IMR-90 (cell line): ENCODE measurements at places on chromosomes 11 and 22.
A peak's percentile ranks its signal among the peaks of the same experiment; 100 is the strongest.

- no peaks in the 10 kb centered on the region for H3K36me3 ChIP-seq
- peaks cover 2% of the 10 kb centered on the region; the same call in 1 of the 2 replicates for H3K27me3 ChIP-seq
- DNase-seq, result no peak
Observed at GRCh38 chr11:18669711-18670110, 28.9 kb upstream of the TMEM86A start.

- H3K27me3 ChIP-seq, result no peaks in the 10 kb centered on the region
- H3K4me3 ChIP-seq, result no peak overlapping the region
- no peak overlapping the region for H3K27ac ChIP-seq
- peaks cover 45% of the 10 kb centered on the region for H3K36me3 ChIP-seq
- peak; percentile 21 for DNase-seq
Observed at GRCh38 chr11:78207532-78208256, 19.0 kb downstream of the USP35 start.

- H3K36me3 ChIP-seq, result no peaks in the 10 kb centered on the region
- no peak overlapping the region for H3K27ac ChIP-seq
- no peak overlapping the region for H3K4me3 ChIP-seq
- peaks cover 13% of the 10 kb centered on the region for H3K4me1 ChIP-seq
- no peaks in the 10 kb centered on the region for H3K27me3 ChIP-seq
Observed at GRCh38 chr11:36360318-36360717, 64.2 kb downstream of the PRR5L start.

GRCh38 chr11:70751142-70751734, 352.9 kb downstream of the CTTN start:
- H3K27ac ChIP-seq, result no peak overlapping the region
- no peaks in the 10 kb centered on the region for H3K4me1 ChIP-seq
- no peaks in the 10 kb centered on the region for H3K27me3 ChIP-seq
- H3K36me3 ChIP-seq, result no peaks in the 10 kb centered on the region
- no peak for DNase-seq

- H3K4me3 ChIP-seq, result no peak overlapping the region
- no peaks in the 10 kb centered on the region for H3K4me1 ChIP-seq
- no peak for DNase-seq
- no peaks in the 10 kb centered on the region for H3K36me3 ChIP-seq
Observed at GRCh38 chr22:42328130-42328783, 57.8 kb upstream of the TCF20 start.

GRCh38 chr11:69958308-69958707, 119.8 kb upstream of the ANO1 start:
- H3K36me3 ChIP-seq, result no peaks in the 10 kb centered on the region
- no peaks in the 10 kb centered on the region for H3K27me3 ChIP-seq
- peak overlapping the region; percentile 97 for H3K27ac ChIP-seq
- peaks cover 29% of the 10 kb centered on the region for H3K4me1 ChIP-seq

- no peaks in the 10 kb centered on the region for H3K36me3 ChIP-seq
- no peaks in the 10 kb centered on the region; the same call in 1 of the 2 replicates for H3K27me3 ChIP-seq
- no peak overlapping the region for H3K27ac ChIP-seq
- H3K4me1 ChIP-seq, result peaks cover 9% of the 10 kb centered on the region
- no peak overlapping the region for H3K4me3 ChIP-seq
Observed at GRCh38 chr11:128354476-128354875, 232.9 kb downstream of the ETS1 start.

GRCh38 chr11:124310721-124311120, 3.0 kb downstream of the OR8D1 start:
- DNase-seq, result peak; percentile 4
- H3K27me3 ChIP-seq, result no peaks in the 10 kb centered on the region
- no peak overlapping the region for H3K27ac ChIP-seq
- no peaks in the 10 kb centered on the region for H3K36me3 ChIP-seq

- no peaks in the 10 kb centered on the region for H3K4me1 ChIP-seq
- H3K27me3 ChIP-seq, result no peaks in the 10 kb centered on the region
- H3K4me3 ChIP-seq, result no peak overlapping the region
- H3K36me3 ChIP-seq, result no peaks in the 10 kb centered on the region
- DNase-seq, result no peak
Observed at GRCh38 chr11:7480113-7480512, 5.2 kb upstream of the OLFML1 start.

DNA sequence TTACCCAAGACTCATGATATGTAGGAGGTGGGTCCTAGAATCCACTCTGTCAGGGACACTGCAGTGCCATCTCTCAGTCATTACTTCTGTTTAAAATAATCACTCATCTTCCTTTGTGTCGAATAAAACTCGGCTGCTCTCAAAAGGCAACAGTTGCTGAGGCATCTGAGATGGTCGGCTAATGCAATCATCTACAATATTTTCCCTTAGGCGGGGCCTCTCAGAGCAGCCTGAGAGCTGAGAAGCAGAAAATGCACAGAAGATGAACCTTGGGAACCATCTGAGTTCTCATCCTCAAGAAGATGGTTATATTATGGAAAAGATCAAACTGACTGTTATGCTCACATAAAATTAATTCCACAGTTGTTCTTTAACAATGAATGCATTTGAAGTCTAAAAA, 1518.2 kb upstream of the TENM4 start:
- no peak overlapping the region for H3K27ac ChIP-seq
- H3K4me1 ChIP-seq, result no peaks in the 10 kb centered on the region
- no peak for DNase-seq
- no peaks in the 10 kb centered on the region for H3K36me3 ChIP-seq

GRCh38 chr22:30636226-30637077, 871 bp downstream of the SLC35E4 start:
- no peaks in the 10 kb centered on the region for H3K36me3 ChIP-seq
- peak overlapping the region; percentile 31; the same call in 1 of the 2 replicates for H3K27ac ChIP-seq
- no peak for DNase-seq
- H3K4me3 ChIP-seq, result peak overlapping the region; percentile 62
- no peaks in the 10 kb centered on the region for H3K27me3 ChIP-seq

DNA sequence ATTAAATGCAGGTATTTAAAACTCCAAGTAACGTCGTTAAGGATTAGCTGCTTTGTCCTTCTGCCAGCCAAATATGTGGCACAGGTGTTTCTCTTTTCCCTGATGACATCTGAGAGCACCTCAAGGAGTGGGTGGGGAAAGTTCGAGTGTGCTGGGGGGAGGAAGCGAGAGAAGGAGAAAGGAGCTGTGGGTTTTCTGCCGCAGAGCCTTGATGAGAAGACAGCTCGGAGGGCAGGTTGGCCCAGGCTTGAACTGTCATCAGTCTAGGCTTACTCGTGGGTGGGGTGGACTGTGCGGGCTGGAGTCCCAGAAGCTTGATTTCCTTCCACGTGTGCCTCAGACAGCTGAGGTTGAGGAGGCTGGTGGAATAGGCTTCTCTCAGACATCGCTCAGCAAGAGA, 15.2 kb upstream of the SORL1-AS1 start:
- no peak overlapping the region for H3K27ac ChIP-seq
- no peaks in the 10 kb centered on the region for H3K36me3 ChIP-seq
- no peaks in the 10 kb centered on the region for H3K27me3 ChIP-seq
- no peak overlapping the region for H3K4me3 ChIP-seq

GRCh38 chr11:11444804-11445131, 91.7 kb upstream of the CSNK2A3 start:
- no peak overlapping the region for H3K4me3 ChIP-seq
- no peaks in the 10 kb centered on the region for H3K36me3 ChIP-seq
- H3K4me1 ChIP-seq, result peaks cover 10% of the 10 kb centered on the region
- peak overlapping the region; percentile 42; the same call in 1 of the 2 replicates for H3K27ac ChIP-seq

DNA sequence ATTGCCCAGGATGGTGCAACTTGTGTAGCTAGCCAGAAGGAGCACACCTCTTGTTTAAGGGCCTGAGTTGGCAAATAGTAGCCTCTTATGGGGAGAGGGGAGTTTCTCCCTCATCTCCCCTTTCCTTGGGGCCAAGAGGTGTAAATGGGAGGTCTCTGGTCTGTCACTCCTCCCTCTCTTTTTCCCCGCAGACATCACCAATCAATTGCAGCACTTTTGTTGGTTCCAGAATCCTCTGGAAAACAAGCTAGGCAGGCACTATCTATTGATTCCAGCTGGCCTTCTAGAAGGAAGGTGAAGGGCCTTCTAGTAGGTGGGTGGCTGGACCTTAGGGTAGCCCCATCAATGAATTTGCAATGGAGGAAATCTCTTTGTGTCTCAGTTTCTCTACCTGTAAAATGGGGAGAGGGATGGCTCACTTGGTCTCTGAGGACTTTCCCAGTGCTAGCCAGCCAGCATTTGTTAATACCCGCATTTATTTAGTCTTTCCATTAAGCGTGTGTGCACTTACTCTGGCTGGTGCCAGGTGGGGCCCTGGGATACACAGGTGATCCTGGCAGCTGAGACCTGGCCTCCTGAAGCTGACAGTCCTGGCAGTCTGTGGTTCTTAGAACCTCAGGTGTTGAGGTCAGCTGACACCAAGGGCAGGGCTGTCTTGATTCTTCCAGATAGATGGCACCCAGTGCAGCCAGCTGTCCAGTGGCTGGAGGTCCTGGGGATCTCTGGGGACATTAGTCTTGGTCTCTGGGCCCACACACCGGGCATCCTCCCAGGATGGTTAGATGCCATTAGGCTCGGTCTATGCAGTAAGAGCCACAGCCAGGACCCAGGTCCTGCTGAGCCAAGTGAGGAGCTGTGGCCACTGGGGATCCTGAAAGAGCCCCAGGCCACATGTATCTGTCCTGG, 51.7 kb downstream of the TSPAN18 start:
- H3K4me3 ChIP-seq, result no peak overlapping the region
- H3K4me1 ChIP-seq, result peaks cover 8% of the 10 kb centered on the region; the same call in 1 of the 2 replicates
- H3K36me3 ChIP-seq, result no peaks in the 10 kb centered on the region
- H3K27me3 ChIP-seq, result peaks cover 12% of the 10 kb centered on the region; the same call in 1 of the 2 replicates
- no peak for DNase-seq

- H3K4me3 ChIP-seq, result no peak overlapping the region
- H3K36me3 ChIP-seq, result peaks cover 2% of the 10 kb centered on the region; the same call in 1 of the 2 replicates
- no peaks in the 10 kb centered on the region; the same call in 1 of the 2 replicates for H3K27me3 ChIP-seq
- peak overlapping the region; percentile 86 for H3K27ac ChIP-seq
- peaks cover 43% of the 10 kb centered on the region for H3K4me1 ChIP-seq
- DNase-seq, result peak; percentile 83
Observed at GRCh38 chr11:76803023-76803422, 19.9 kb downstream of the TSKU start.

DNA sequence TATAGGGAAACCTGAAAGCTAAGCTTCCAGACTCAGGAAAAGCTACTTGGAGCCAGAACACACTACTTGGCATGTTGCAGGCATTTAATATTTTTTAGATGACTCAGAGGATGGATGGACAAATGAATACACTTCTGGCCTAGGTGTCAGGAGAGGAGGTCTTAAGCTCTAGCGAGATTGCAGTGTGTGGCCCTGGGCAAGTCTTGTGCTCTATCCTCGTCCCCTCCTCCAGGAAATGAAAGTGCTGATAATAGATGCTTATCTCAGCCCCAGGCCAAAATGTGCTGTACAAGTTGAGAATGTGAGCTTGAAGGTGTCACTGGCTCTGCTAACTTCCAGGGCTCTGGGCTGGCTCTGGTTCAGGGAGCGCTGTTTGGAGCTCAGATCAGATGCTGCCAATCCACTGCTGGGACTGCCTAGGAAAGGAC, 136.3 kb downstream of the PKNOX2 start:
- DNase-seq, result peak; percentile 79
- no peak overlapping the region for H3K4me3 ChIP-seq
- H3K27ac ChIP-seq, result no peak overlapping the region
- no peaks in the 10 kb centered on the region for H3K36me3 ChIP-seq
- peaks cover 4% of the 10 kb centered on the region; the same call in 1 of the 2 replicates for H3K4me1 ChIP-seq

- no peak overlapping the region for H3K4me3 ChIP-seq
- peaks cover 3% of the 10 kb centered on the region; the same call in 1 of the 2 replicates for H3K4me1 ChIP-seq
- no peaks in the 10 kb centered on the region for H3K27me3 ChIP-seq
- DNase-seq, result peak; percentile 18
- no peak overlapping the region for H3K27ac ChIP-seq
- no peaks in the 10 kb centered on the region for H3K36me3 ChIP-seq
Observed at GRCh38 chr11:126718276-126718675, 282.3 kb downstream of the KIRREL3 start.

DNA sequence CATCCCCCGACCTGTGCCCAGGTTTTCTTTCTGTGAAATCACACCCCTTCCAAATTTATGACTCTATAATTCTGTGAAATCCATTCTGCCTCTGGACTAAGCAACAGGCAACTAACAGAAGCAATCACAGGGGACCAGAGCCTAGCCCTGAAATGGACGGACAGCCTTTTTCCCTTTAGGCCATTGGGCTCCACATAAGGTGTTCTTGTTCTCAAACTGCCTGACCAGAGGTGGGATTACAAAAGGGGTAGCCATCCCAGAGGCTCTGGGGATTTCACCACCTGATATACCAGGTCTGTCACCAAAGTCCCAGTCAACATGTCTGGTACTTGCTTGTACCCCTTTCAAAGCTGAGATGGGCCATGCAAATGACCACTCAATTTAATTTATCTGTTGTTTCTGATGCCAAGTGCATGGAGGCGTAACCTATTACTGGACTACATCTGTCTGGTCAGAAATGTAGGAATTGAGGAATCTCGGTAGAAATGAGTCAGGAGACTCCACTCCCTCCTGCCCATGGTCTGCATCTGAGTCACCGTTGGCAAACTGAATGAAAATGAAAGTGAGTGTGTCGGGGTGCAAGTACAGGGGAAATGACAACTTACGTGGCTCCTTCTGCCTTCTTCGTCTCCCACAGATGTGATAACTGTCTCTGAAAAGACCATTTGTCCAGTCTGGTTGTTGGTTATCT, 10.2 kb downstream of the DKK3 start:
- H3K4me1 ChIP-seq, result peaks cover 15% of the 10 kb centered on the region
- H3K36me3 ChIP-seq, result peaks cover 56% of the 10 kb centered on the region
- H3K27me3 ChIP-seq, result no peaks in the 10 kb centered on the region
- peak; percentile 95 for DNase-seq
- peak overlapping the region; percentile 13; the same call in 1 of the 2 replicates for H3K4me3 ChIP-seq
- peak overlapping the region; percentile 38; the same call in 1 of the 2 replicates for H3K27ac ChIP-seq

DNA sequence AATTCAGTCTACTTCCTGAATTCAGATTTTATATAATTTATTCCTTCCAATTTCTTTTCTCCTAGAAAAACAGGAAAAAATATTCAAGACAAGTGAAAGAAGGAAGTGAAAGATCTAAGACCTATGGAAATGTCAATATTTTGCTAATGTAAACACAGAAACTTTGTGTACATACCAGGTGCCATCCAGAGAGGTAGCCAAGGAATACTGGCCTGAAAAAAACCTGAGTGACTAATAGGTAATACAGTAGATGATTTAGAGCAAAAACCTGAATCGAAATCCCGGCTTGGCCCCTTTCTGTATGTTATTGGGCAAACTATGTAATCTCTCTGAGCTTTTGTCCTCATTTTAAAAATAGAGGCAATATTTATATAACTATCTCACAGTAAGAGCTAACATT, 59.2 kb upstream of the FSHB start:
- H3K4me1 ChIP-seq, result no peaks in the 10 kb centered on the region
- H3K36me3 ChIP-seq, result no peaks in the 10 kb centered on the region
- H3K27ac ChIP-seq, result no peak overlapping the region
- no peak overlapping the region for H3K4me3 ChIP-seq
- no peaks in the 10 kb centered on the region for H3K27me3 ChIP-seq

DNA sequence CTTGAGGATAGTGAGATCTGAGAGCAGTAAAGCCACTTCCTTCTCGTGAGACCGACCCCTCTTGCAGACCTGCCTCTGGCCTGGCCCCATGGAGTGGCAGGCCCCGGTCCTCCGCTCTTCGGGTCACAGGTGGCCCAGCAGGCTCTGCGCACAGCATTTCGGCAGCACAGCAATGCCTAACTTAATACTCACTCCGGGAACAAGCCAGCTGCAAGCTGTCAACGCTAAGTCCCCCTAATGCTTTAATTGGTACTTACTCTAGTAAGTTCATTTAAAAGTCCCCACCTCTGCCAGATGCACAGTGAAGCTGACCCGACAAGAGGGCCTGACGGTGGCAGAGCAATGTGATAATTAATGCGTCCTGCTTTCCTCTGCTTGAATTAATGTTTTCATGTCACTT, 349.3 kb upstream of the B3GAT1 start:
- no peak for DNase-seq
- no peaks in the 10 kb centered on the region for H3K36me3 ChIP-seq
- no peak overlapping the region for H3K27ac ChIP-seq
- no peak overlapping the region for H3K4me3 ChIP-seq

- DNase-seq, result no peak
- H3K4me3 ChIP-seq, result no peak overlapping the region
- H3K4me1 ChIP-seq, result peaks cover 5% of the 10 kb centered on the region; the same call in 1 of the 2 replicates
- peaks cover 24% of the 10 kb centered on the region for H3K27me3 ChIP-seq
- no peak overlapping the region for H3K27ac ChIP-seq
Observed at GRCh38 chr11:45104790-45105084, 41.7 kb upstream of the PRDM11 start.
